Motor neuron (in vitro differentiated cells): ENCODE measurements at places on chromosomes 4 and X. TPM values are rescaled to one million over a fixed set of nuclear protein-coding genes. Genes with fewer than 3 reads are reported as not detected.

DNA sequence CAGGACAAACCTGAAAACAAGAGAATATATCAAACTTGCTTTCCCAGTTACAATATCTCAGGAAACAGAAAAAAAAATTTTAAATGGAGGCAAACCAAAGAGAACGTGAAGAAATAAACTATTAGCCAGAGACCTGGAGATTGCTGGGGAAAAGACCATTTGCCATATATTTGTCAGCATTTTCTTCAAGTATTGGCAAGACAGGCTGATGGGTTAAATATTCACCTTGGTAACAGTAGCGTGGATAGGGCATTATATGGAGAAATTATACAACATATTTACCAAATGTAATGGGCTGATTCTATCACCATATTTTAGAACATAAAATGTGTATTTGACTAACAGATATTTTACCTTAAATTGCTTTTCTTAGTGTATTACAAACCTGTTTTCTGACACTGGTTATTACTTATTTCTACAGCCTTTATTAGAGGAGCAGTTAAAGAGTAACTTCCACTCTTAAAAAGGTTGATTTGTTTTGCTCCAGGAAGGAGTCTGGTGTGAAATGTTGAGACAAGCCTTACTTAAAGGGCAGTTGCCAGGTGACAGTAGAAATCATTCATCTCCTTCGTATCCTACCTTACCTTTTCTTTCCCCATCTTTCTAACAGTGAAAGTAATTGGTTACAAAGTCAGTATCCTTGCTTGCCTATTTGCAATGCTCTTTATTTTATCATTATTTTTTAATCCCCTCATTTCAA lies 575.5 kb downstream of the GBA3 start:
- ATAC-seq = no peak

The AWAT2 gene
- not detected in 2 replicates for total RNA-seq

GRCh38 chr4:139806929-139807328 lies 141.3 kb downstream of the MGST2 start:
- ATAC-seq = no peak

DNA sequence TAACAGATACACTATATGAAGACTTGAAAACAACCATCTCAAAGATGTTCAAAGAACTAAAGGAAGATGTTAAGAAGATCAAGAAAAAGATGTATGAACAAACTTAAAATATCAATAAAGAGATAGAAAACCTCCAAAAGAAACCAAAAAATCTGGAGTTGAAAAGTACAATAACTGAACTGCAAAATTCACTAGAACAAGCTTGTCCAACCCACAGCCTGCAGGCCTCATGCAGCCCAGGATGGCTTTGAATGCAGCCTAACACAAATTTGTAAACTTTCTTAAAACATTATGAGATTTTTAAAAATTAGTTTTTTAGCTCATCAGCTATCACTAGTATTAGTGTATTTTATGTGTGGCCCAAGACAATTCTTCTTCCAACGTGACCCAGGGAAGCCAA lies 77.0 kb upstream of the DCTD start:
- ATAC-seq = no peak
